ENCODE measurements at places on chromosomes 13 and 19. TPM values are rescaled to one million over a fixed set of nuclear protein-coding genes. Genes with fewer than 3 reads are reported as not detected.

GRCh38 chr13:48154671-48155070 is 59.8 kb upstream of the MED4 start:
- no peaks in the 10 kb centered on the region for H3K27me3 ChIP-seq
- DNase-seq: no peak
- H3K4me1 ChIP-seq: peaks cover 82% of the 10 kb centered on the region

Gene PEAK3
- 0.34 TPM for total RNA-seq

Gene KANK2
- 6.1 TPM for total RNA-seq

DNA sequence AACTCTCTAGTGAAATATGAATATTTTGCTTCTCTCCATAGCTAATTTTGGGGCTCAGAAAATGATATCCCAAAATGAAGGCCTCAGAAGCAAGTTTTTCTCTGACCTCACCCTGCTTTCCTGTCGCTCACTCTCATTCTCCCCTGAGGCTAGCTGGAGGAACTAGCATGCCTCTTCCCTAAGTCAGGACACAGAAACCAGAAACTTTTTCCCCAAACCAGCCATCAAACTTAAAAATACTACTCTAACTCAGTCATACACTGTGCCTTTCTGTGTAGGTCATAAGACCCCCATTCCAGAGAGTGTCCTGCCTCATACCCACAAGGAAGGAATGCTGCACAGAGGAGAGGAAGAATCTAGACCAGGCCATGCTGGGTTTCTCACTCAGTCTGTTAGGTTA is 329.6 kb downstream of the PCDH20 start:
- no peaks in the 10 kb centered on the region for H3K27me3 ChIP-seq
- no peak overlapping the region for H3K27ac ChIP-seq
- no peaks in the 10 kb centered on the region for H3K4me1 ChIP-seq
- no peak overlapping the region for H3K4me3 ChIP-seq
- no peak for DNase-seq

DNA sequence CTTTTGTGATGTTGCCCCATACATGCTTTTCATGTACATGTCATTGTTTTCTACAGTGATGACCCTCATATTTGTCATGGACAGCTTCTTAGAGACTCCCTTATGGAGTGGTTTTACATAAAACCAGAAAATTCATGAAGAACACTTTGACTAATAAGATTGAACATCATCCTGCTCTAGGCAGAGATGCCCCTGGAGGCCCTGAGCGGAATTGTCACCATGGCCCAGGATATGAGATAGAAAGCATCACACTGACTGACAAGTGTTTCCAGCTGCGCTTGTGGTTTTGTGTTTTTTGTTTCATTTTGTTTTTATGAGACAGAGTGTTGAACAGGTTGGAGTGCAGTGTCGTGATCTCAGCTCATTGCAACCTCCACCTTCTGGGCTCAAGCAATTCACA is 22.2 kb downstream of the ZNF701 start:
- no peak overlapping the region for H3K4me3 ChIP-seq
- no peaks in the 10 kb centered on the region for H3K27me3 ChIP-seq
- DNase-seq: no peak
- peaks cover 85% of the 10 kb centered on the region for H3K36me3 ChIP-seq
- no peak overlapping the region for H3K27ac ChIP-seq
- no peaks in the 10 kb centered on the region for H3K4me1 ChIP-seq

Gene CGB5
- not detected for total RNA-seq

DNA sequence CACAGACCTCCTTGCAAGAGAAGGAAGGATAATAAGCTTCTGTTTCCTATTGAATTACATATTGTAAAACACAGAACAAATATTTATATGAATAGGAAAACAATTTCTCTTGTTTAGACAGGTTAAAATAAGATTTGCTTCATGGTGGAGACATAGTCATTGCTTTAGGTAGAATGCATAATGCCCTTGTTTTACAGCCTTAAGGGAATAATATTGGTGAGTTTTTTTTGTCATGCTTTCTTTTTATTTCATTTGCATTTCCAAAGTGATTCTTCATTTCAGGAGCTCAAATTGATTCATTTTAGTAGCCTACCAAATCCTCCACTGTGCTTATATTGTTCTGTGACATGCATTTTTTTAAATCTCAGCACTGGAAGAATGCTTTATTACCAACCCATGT is 690.7 kb downstream of the OLFM4 start:
- H3K27ac ChIP-seq: no peak overlapping the region
- H3K4me3 ChIP-seq: no peak overlapping the region
- no peaks in the 10 kb centered on the region for H3K4me1 ChIP-seq
- H3K27me3 ChIP-seq: no peaks in the 10 kb centered on the region

Gene COG3
- total RNA-seq: 23.1 TPM

- no peaks in the 10 kb centered on the region for H3K4me1 ChIP-seq
- no peak overlapping the region for H3K4me3 ChIP-seq
- no peak for DNase-seq
- no peaks in the 10 kb centered on the region for H3K27me3 ChIP-seq
Measured at GRCh38 chr13:19156013-19156825, 25.4 kb downstream of the TUBA3C start.

Gene ZNF91
- 32.0 TPM for total RNA-seq

DNA sequence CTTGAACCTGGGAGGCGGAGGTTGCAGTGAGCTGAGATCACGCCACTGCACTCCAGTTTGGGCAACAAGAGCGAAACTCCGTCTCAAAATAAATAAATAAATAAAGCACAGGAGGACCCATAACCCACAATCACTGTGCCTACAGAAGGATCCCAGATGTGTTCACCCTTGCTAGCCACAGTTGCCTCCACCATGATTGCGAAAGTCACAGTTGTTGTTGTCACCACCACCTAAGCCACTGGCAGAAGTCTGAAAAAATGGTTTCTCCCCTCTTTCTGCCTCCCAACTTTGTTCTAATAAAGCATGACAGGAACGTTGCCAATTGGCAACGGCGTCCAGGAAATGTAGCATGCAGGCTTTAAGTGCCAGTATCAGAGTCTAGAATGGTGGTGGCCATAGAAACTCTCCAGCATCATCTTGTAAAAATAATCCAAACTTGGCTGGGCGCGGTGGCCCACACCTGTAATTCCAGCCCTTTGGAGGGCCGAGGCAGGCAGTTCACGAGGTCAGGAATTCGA is 2.2 kb upstream of the EPS15L1 start:
- H3K4me3 ChIP-seq: no peak overlapping the region
- H3K4me1 ChIP-seq: peaks cover 19% of the 10 kb centered on the region
- DNase-seq: no peak

Measured in activated CD8-positive, alpha-beta T cell treated with anti-CD3 and anti-CD28 coated beads, Interleukin-2, amount 10 ng/mL, durations not matched to agents 7 days and 5 days (primary cell).